ENCODE measurements at places on chromosomes 13 and 19.

GRCh38 chr19:28685802-28686201 is 527.1 kb downstream of the UQCRFS1 start:
- no peak for DNase-seq

- no peak for DNase-seq
Measured at GRCh38 chr13:106032441-106032840, 503.0 kb downstream of the EFNB2 start.

DNA sequence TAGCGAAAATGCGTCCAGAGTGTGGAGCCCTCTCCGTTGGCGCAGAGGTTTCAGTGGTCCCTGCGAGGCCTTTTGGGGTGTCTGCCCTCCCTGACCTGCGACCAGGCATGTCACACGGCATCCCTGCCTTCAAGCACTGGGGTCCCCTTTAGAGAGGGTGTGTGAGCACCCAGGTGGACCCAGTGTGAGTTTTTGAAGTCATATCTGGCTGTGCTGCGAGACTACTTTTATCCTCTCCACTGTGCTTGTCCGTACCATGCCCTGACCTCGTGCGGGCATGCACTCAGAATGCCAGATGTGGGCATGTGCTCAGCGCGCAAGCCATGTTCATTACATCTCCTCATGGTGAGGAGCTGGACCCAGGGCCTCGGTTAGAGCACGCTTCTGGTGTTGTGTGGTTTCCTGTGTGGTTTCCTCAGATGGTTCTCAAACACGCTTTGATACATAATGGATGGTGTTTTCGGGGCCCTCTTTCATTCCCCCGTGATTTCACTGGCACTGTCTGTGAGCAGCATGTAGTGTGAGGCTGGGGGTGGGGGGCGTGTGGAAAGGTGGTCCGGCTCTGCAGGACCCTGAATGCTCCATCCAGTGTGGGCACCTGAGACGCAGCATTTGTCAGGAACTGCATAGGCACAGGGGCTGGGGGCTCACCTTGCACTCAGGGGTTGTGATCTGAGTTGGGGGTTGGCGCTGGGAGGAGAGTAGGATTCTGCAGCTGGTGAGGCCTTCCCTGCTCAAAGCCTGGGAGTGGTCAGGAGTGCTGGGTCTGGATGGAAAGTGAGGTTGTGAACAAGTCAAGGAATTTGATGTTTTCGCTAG is 2.3 kb downstream of the TFDP1 start:
- no peak for DNase-seq

DNA sequence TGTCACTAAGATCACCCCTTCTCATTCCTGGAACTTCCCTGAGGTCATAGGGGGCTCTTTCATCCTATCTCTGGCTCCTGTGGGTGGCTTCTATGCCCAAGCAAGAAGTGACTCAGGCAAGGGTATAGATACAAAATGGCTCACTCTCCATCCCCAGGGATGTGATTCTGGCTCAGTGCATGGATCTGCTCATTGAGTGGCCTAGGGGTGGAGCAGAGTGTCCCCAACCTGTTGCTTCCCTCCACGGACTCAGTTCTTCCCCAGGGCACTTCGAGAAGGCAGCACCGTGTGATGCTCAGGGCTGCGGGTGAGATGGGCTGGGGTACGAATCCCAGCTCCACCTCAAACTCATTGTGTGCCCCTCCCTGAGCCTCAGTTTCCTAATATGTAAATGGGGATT is 136.4 kb downstream of the PTPRS start:
- DNase-seq = no peak

GRCh38 chr13:71515744-71516038 is 351.3 kb downstream of the DACH1 start:
- no peak for DNase-seq

- no peak for DNase-seq
Measured at GRCh38 chr13:93925990-93926389, 553.5 kb downstream of the DCT start.

GRCh38 chr19:4482721-4483364 is 10.7 kb downstream of the HDGFL2 start:
- DNase-seq = no peak

DNA sequence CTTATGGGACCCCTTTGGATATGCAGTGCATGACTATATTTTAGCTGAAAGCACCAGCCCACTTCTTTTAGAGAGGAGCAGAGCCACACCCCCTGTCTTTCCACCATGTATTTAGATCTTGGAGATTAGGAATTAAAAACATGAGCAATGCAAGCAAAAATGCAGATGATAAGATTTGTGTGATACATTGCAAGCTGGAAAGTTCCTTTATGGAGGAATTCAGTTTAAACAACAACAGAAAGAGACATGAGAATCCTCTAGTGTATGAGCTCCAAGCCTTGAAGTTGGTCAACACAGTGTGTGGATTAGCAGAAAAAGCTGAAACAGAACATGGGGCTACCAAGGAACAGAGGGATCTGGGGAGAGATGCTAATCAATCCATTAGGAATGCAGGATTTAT is 529.8 kb upstream of the NBEA start:
- DNase-seq = no peak

GRCh38 chr13:45226024-45226423 is 25.2 kb upstream of the KCTD4 start:
- no peak for DNase-seq

DNA sequence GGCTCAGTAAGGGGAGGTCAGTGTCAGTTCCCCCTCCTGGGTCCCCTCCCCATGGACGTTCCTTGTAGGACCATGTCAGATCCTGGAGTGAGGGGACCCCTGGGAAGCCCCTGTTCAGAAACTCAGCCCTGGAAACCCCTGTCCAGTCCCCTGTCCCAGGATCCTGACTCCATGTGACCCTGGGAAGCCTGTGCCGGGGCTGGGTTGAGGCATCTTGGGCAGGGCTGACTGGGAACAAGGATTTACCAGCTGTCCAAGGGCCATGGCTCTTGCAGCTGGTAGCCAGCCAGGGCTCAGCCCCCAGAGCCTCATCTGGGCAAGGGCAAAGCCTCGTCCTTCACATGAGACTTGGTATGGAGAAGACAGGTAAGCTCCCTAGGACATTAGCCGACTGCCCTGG is 25.1 kb downstream of the CEACAM4 start:
- DNase-seq = no peak

- no peak for DNase-seq
Measured at GRCh38 chr13:103291798-103292572, 225.8 kb upstream of the SLC10A2 start.

- DNase-seq = no peak
Measured at GRCh38 chr13:61202042-61202441, 213.6 kb downstream of the PCDH20 start.

- no peak for DNase-seq
Measured at GRCh38 chr19:3426433-3426832, 53.9 kb downstream of the SMIM24 start.

- DNase-seq = no peak
Measured at GRCh38 chr19:18173054-18173571, 500 bp upstream of the IFI30 start.

DNA sequence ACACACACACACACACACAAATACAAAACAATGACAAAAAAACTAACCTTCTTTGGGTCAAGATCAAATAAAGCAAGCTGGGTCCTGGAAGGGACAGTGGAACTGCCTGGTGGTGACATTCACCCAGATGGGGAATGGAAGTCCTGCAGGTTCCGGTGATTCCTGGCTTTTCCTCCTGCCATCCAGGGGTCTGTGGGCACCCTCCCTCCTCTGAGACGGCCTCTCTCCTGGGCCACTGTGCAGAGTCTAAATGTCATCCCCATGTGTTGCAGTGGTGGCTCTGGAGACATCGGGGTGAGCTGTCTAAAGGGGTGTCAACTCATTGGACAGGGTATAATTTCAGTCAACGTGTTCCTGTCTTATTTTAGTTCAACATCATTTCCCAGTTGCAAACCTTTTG is 248.2 kb downstream of the ZNF536 start:
- no peak for DNase-seq

DNA sequence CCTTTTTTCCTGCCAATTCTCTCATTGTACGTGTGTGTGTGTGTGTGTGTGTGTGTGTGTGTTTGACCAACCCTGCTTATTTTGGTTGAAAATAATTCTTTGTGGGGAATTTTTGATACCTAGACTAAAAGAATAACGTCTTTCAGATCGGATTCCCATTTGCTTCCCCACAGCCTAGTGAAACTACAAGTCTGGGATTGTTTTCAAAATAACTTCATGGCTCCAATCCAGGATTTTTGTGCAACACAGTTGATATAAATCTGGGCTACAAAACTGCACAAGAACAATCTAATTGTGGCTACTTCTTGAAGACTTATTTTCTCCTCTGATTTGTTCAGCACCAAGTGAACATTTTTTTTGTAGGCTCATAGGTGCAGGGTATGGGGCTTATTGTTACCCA is 332.8 kb upstream of the MIR17HG start:
- DNase-seq = no peak

DNA sequence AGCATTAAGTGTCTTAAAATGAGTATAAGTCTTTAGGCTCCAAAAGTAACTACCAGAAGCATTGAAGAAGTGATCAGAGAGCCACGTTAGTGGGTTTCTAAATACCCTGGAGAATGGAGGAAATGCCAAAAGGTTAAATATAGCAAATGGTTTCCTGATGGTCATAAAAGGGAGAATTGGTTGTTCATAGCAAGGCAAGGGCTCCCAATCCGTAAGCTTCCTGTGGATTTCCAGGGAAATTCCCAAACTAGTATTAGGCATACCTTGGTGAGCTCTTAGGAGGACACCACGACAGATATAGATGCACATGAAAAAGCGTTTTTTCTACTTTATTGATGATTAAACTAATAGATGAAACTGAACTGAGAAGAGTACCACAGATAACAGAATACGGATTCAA is 410.9 kb downstream of the FOXO1 start:
- no peak for DNase-seq

DNA sequence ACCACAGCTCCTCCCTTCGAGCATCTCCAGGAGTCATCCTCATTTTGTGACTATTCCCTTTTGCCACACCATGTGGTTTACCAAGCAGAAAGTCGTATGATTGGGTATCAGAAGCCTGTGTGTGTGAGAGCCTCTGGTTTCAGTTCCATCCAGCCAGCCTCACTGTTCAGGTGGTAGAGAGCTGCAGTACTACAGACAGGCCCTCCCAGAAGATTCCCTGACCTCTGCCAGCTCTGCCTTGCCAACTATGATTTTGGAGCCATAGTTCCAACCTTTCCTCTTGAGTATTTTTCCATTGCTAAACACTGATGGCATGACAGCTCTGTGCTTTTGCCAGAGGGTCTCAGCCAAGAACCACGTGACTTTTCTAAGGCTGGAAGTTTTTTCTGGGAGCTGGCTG is 82.5 kb downstream of the DHRS12 start:
- DNase-seq = no peak

DNA sequence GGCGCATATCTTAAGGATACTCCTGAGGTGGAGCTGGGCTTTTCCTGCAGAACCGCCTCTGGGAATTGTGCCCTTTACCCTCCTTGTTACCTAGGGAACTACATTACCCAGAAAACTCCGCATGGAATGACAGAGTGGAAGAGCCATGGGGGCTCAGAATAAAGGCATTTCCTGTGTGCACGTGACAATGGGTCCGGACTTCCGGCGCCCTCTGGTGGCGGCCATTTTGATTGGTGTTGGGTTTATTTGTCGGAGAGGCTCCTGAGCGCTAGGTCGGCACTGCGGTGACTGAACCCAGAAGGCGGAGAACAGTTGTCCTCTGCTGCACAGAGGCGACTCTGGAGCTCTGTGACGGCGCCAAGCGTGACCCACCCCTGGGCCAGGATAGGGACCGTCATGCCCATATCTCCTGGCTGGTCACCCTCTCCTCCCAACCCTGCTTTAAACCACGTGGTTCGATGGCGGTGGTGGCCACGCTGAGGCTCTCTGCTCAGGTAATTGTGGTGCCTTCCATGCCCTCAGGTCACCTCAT is at the start of gene ZNF587B:
Gene ZNF587B (plus strand): TSS at position 229 of the 532 bp plus-strand sequence. CDS start 230 bp downstream, at position 459.
- no peak for DNase-seq

- DNase-seq = no peak
Measured at GRCh38 chr19:45772912-45773311, 3.9 kb upstream of the SIX5 start.

- DNase-seq = no peak
Measured at GRCh38 chr13:42781352-42781751, at the start of gene FAM216B. FAM216B (plus strand) TSS chr13:42781584; CDS start chr13:42784068, 2,484 bp downstream.

GRCh38 chr13:39363382-39363772 is 239.6 kb downstream of the LHFPL6 start:
- no peak for DNase-seq

GRCh38 chr19:20247016-20247683 is 80.1 kb downstream of the ZNF486 start:
- no peak for DNase-seq

DNA sequence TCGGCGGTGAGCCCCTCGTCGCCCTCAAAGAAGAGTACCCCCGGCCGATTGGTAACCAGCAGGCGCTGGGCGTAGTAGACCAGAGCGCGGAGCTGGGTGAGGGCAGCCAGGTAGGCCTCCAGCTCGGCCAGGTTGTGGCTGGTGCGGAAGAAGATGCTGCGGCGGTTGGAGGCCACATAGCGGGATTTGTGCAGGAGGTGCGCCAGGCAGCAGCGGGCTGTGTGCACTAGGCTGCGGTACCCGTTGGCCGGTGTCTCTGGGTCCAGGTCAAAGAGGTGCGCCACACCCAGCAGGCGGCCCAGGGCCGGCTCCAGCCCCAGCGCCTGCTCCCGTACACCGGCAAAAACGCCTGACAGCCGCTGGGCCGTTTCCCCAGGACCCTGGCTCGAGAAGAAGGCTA is 16.8 kb downstream of the LIPE start:
- DNase-seq = no peak

GRCh38 chr19:51901860-51902259 is 3.0 kb downstream of the ZNF649 start:
- DNase-seq = no peak

DNA sequence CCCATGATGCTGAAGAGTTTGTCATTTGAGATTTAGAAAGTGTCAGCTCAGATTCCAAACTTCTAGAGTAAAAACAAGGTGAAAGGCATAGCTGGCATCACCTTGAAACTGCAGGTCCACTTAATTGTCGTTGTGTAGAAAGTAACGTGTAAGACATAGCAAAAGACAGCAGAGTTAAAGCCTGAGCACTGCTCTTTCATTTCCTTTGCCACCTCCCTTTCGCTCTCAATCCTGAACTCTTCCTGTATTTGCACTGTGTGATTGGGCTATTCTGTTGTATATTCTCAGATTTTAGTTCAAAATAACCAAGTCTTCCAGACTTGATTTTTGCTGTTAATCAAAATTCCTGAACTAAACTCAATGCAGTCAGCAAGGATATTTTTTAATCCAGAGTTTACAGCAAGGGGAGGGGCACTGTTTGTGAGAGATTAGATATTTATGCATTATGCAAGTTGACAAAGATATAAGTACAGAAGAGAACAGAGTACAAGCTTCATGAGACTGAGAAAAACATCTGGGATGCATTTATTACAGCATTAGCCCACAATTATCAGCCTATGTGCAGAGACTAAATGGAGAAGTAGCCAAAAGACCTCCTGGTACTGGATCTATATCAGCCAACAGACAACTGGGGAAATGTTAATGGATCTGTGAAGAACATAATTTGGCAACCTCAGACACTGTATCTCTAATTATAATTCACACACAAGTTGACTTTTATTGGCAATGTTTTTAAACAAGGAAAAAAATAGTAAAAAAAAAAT is 328.6 kb downstream of the SUCLA2 start:
- no peak for DNase-seq

- peak; percentile 74 for DNase-seq
Measured at GRCh38 chr19:19628501-19629134, 598 bp upstream of the LPAR2 start.

GRCh38 chr19:52809801-52810200 is 11.6 kb downstream of the ZNF28 start:
- DNase-seq = no peak

- DNase-seq = no peak
Measured at GRCh38 chr19:54307389-54308020, 5.5 kb downstream of the LILRA5 start.

Measured in PC-9 (cell line).